Fibroblast of skin of scalp (primary cell): ENCODE measurements at places on chromosomes 1 and 21.

- DNase-seq = peak; percentile 59
Observed at GRCh38 chr1:48817505-48818114, 40.9 kb upstream of the BEND5 start.

DNA sequence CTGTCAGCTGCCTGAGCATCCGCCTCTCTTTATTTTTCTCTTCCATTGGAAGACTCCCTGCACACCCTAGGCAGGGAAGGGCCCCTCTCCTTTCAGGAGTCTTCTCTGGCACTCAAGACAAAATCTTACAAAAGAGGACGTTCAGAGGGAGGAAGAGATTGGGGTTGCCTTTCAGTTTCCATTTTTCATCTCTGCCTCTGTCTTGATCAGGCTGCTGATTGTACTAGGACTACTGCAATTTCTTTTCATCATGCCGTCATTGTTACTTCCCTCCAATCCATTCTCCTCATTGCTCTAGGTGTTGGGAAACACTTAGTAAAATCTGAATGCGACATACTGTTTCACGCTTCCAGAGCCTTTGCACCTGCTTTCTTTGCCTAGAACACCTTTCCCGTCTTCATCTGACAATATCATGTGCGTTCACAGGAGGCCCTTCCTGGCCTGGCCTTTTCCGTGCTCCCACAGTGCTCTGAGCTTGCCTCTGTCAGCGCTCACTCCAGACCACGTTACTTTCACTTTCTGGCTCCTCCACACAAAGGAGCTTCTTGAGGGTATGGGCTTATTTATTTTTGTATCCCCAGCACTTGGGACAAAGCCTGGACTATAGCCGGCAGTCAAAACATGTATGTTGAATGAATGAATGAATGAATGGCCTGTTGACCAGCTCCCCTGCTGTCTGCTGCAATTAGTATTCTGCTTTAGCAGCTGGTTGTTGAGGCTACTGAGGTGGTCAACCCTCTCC lies 10.9 kb downstream of the LRRC71 start:
- DNase-seq = no peak

GRCh38 chr1:213419401-213420030 lies 368.5 kb downstream of the RPS6KC1 start:
- DNase-seq = no peak

- no peak for DNase-seq
Observed at GRCh38 chr1:40932006-40932405, 47.5 kb upstream of the CTPS1 start.

GRCh38 chr1:202213361-202214088 lies 19.9 kb downstream of the LGR6 start:
- DNase-seq = no peak

DNA sequence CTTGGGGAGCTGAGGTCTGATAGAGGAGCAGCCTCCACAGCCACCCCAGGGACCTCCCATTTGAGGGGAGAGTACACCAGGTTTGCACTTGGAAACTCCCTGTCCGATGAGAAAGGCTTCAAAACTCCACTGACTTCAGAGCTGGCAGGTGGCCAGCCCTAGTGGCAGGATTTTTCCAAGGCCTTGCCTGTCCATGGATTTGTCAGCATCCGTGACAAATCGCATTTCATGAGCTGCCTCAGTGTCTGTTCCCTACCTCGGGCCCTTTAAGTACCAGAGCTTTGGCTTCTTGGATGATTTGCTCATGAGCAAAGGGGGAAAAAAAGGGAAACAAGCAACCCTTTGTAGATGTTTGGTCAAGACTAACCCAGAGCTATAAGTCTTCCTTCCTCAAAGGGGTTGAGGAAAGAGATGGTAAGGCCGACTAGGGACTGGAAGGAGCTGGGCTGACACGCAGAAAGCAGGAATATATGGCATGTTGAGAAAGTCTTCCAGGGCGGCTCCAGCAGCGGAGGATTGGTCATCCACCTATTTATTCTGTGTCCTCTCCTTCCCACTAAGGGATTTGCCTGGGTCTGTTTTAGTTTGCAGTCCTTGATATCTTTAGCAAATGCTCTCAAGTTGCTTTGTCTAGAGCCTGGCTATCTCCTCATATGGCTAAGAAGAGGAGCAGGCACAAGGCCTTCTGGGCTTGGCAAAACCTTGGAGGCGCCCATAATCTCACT lies 2.7 kb upstream of the HSPG2 start:
- peak; percentile 98 for DNase-seq

DNA sequence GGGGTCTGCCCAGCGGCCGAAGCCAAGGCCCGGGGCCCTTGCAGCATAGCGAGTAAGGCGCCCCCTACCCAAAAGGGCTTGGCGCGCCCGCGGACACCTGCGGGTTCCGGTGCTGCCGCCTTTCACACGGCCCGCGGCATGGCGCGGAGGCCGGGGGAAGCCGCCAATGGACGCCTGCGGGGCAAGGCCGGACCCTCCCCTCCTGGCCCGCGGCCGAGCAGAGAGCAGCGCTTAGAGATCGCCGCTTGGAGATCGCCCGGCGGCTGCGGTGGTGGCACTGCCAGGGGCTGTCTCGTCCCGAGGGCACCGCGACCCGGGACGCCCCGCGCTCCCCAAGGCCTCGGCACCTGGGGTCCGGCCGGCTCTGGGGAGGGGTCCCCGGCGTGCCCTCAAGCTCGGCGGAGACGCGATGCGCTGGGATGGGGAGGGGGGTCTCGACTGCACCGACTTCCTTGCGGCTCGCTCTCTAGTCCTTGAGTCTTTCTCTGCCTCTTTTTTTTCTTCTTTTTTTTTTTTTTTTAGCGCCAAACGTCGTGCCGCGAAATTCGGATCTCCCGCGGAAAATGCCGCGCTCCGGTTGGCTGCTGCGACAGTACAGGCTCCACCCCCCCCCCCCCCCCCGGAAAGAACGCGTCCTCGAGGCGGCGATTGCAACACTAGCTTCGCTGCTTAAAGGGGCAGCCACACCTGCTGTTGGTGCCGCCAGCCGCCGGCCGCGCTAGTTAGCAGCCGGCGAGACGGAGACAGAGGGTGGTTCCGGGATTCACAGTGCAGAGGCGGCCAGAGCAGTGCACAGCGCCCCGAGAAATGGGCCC lies at the start of gene E2F2:
Gene E2F2 (minus strand): TSS at position 487 of the 815 bp plus-strand sequence. CDS start 440 bp downstream, at position 47.
- DNase-seq = peak; percentile 87

DNA sequence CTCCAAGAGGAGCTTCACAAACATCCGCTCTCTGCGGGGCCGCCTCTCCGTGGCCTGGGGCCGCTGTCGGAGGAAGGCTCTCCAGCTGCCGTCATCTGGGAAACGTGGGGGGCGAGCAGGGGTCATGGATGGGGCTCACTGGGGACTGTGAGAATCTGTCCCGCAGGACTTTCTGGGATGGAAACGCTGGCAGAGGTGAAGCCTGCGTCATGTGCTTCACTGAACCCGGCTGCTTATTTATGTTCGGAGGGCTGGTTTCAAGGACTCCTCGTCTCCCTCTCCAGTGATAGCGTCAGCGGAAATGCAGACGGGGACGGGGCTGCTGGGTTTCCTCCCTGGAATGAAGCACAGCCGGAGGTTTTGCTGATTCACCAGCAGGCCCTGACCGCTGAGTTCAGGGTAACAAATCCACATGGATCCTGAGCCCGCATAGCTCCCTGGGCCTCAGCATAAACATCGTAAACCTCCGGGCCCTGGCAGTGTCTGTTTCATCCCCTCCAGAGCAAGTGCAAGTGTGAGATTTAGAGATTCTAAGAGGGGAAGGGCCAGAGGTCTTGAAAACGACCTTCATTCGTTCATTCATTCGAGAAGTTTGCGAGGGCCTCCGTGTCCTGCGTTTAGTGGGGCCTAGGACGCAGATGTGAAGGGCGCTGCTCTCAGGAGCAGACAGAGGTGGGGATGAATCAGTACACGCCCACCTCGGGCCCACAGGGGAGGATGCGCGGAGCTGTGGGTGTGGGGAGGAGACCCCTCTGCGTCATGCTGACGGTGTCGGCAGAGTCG lies 7.0 kb upstream of the POFUT2 start:
- DNase-seq = peak; percentile 98

DNA sequence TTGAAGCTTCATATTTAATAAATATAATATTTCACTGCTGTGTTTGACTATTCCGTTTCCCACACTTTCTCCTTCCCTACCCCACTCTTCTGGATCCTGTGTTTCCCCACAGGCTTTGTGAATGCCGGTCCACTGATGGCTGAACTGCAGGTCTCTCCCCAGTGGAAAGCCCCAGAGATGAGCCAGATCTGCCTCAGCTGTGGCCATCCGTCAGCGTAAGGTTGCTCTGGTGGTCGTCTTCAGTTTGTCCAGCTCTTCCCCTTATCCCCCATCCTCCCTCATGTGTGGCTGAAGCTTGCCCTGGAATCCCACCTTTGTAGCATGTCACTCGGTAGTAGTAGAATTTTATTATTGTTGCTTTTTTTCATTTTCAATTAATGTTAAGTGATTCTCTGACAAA lies 11.4 kb downstream of the SMAP2 start:
- DNase-seq = no peak

DNA sequence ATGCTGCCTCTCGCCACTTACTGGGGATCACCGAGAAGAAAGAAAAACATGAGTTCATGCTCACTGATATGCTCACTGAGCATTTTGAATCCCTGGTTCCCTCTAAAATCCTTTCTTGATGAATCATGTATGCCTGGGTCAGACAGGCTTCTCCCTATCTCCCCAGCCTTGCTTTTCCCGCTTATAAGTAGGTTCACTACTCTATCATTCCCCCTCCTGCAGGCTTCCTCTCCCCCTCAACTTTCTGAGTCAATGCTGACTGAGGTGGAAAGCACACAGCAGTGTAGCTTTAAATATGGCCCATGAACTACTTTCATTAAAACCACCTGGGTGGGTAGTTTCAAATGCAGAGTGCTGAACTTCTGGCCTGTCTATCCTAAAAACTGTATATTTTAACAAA lies 41.7 kb downstream of the FMO4 start:
- DNase-seq = peak; percentile 53

DNA sequence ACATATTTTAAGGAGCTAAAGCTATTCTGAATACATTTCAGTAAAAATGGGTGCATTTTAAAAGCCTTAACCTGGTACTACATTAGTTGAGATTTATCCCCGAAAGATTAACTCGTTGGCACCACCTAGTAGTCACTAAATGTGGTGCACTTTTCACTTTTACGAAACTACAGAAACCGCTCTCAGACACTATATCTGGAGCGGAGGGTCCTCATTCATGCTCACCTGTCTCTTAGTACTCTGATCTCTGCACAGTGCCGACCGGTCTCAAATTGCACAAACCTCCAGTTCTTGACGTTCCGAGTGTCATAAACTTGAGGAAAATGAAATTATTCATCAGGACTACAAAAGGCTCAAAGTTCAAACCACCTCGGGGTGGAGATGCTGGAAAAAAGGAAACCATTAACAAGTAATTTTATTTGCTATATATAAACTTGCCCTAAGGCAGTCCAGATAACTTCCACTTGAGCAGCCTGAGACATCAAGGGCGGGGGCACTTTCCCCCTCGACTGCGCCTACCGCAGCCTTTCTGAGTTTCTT lies 722 bp downstream of the LZIC start:
- peak; percentile 63 for DNase-seq

DNA sequence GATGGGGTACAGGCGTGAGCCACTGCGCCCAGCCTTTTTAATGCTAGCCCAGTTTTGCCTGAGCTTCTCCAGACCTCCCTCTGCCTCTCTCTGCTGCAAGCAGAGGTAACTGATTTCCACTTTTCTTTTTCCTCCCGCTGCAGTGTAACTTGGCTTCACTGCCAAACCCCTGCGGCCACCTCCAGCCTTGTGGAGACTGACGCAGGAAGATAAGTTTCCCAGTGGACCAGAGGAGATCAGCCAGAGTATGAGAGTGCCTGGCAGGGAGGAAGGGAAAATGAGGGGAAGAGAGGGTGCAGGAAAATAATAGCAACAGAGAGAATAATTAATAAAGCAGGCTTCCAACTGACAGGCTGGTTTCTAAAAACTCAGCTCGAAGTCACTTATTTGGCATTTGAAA lies 143.7 kb downstream of the PCNX2 start:
- DNase-seq = no peak

- no peak for DNase-seq
Observed at GRCh38 chr1:204568576-204569315, 52.5 kb downstream of the MDM4 start.

DNA sequence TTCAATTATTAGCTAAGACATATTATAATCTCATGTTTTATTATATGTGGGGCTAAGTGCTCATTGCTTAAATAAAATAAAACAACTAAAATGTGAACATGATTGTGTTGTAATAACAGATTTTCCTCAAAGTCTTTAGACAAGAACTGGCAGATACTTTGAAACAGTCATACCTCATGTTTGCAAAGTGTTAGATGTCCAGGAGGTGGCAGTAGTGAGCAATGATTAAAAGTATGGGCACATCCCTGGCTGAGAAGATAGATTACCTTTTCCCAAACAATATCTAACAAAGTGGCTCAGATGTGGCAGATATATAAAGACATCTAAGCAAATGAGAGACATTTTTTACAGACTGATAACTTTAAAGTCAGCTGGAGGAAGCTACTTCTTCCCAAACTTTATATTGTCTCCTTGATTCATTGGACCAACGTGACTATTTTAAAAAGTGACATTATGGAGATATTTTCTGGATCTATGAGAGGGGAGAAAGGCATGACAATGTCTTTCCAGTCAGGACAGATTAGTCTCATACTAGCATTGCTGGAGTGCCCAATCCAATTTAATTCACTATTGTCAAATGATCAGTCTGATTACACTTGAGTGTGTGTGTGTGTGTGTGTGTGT lies 269.8 kb downstream of the S1PR1 start:
- peak; percentile 34 for DNase-seq

GRCh38 chr1:27360159-27361043 lies 6.4 kb downstream of the MAP3K6 start:
- no peak for DNase-seq

- DNase-seq = no peak
Observed at GRCh38 chr1:193260056-193260745, 73.8 kb upstream of the B3GALT2 start.

DNA sequence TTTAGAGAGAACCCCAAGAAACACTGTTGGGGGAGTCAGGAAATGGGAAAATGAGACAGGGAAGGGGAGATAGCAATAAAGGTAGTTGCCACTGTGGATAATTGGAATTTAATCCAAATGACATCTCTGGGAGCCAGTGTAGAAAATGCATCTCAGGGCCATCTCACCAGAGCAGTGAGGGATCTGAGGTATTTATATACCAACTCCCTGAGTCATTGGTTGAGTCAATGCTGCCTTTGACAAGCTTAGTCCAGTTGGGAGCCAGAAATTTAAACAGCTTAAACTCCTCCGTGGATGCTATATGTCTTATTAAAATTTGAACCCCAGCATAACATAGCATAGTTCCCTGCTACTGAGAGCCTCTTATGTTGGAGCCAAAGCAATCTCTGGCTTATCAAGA lies 140.3 kb downstream of the SLC30A10 start:
- DNase-seq = peak; percentile 27
